ENCODE measurements at places on chromosomes 7 and 10.

DNA sequence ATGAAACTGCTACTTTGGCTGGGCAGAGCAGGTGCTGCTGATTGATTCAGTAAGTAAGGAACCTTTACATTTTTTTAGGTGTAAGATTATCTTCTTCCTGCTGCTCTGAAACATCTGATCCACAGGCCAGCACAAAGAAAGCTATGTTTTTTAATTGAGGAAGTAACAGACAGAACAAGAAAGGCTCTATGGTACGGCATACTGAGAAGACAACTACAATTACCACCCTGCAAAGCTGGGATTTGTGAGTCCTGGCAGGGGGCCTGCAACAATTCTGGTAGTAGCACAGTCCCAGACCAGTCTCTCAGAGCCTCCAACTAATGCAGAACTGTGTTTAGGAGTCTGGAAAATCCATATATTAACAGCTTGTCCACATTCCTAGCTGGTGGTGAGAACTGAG is 103.0 kb upstream of the LRRTM3 start:
- no peak for DNase-seq

GRCh38 chr7:78501064-78501463 is 702.5 kb downstream of the PHTF2 start:
- no peak for DNase-seq

DNA sequence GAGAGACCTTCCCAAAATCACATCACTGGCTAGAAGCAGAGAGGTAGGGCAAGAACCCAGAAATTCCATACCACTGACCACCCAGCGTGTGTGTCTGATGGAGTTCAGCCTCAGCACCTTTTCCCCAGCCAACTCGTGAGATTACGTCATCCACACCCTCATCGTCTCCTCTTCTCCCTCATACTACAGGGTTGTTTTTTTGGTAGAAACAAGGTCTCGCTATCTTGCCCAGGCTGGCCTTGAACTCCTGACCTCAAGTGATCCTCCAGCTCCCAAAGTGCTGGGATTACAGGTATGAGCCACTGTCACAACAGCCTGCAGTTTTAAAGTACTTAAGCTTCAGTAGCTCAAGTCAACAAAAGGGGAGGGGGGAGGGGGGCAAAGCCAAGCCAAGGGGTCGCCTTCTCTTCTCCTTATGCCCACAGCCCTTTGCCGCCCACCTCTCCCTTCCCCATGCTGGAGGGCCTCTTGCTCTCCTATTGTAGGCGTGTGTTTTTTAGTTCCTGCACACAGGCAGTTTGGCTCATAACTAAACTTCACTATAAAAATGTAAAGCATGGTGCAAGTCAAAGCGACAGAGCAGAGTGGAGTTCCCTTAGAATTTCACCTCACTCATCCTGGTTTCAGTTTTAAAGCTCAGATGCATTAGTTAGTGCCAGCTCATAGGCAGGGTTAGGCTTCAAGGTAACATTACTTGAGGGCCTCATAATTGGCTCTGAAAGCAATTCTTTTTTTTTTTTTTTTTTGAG is 5.2 kb upstream of the PRDX3 start:
- no peak for DNase-seq

GRCh38 chr10:19579761-19580545 is 236.3 kb upstream of the PLXDC2 start:
- DNase-seq: no peak

- DNase-seq: no peak
Measured at GRCh38 chr10:14259696-14260566, 70.8 kb downstream of the FRMD4A start.

DNA sequence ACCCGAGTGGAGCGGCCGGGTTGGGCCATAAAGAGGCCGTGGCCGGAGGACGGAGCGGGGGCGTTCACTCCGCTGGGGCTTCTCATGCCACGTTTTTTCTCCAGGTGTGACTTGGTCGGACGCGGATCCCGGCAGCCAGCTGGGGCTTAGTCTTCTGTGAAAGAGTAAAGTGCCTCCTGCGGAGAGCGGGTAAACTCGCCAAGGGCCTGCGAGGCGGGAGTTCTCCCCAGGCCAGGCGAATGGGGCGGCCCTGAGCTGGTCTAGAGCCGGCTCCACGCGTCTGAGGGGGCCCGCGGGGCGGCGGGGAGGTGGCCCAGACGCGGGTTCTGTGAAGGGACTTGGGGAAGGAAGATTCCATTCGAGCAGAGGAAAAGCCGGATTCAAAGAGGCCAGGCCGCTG is 86.3 kb upstream of the VIPR2 start:
- DNase-seq: no peak

DNA sequence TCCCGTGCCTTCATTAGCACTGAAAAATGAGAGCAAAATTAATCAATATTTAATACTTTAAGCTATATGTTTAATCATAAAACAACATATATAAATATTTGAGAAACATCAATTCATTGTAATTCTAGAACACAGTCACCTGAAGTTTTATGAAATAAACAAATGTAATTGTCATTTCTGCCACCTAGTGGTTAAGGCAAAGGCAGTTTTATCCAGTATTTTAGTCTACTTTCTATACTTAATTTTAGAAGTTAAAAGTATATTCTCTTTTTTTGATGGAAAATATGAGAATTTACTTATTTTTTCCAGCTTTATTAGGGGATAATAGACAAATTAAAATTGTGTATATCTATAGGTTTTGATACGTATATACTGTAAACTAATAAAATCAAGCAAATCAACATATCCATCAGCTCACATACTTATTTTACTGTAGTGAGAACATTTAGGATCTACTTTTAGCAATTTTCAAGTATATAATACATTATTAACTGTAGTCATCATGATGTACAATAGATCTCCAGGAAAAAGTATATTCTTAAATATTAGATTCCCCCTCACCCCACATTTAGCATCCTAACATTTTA is 16.9 kb downstream of the PCGF6 start:
- DNase-seq: no peak

DNA sequence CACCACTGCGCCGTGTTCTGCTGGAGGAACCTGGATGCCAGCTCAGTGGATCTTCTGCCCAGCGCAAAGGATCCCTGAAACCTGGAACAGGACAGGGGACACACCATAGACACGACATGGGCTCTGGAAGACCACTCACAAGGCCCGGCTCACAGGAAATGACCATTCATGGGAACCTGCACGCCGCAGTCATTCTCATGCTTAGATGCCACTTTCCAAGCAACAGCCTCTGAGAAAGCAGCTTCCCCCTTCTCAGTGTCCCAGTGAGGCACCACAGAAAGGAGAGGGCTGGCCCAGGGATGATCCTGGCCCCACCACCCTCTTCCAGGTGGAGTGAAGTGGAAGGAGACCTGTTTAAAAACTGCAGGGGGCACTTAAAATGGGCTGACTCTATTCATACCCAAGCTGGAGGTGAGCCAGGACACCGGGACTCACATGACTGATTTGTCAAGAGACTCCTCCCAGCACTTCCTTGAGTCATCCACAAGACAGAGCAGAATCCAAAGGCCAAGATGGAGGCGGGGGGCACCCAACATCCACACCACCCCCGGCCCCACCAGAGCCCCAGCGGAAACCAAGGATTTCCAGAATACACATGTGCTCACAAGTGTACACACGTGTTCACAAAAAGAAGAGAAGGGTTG is 11.2 kb downstream of the CTBP2 start:
- no peak for DNase-seq

- no peak for DNase-seq
Measured at GRCh38 chr10:110045772-110046171, 38.0 kb downstream of the ADD3 start.

GRCh38 chr10:53843736-53844362 is 957.2 kb downstream of the PCDH15 start:
- DNase-seq: peak; percentile 24

GRCh38 chr10:91162495-91163268 is 57.8 kb upstream of the PCGF5 start:
- peak; percentile 76 for DNase-seq

DNA sequence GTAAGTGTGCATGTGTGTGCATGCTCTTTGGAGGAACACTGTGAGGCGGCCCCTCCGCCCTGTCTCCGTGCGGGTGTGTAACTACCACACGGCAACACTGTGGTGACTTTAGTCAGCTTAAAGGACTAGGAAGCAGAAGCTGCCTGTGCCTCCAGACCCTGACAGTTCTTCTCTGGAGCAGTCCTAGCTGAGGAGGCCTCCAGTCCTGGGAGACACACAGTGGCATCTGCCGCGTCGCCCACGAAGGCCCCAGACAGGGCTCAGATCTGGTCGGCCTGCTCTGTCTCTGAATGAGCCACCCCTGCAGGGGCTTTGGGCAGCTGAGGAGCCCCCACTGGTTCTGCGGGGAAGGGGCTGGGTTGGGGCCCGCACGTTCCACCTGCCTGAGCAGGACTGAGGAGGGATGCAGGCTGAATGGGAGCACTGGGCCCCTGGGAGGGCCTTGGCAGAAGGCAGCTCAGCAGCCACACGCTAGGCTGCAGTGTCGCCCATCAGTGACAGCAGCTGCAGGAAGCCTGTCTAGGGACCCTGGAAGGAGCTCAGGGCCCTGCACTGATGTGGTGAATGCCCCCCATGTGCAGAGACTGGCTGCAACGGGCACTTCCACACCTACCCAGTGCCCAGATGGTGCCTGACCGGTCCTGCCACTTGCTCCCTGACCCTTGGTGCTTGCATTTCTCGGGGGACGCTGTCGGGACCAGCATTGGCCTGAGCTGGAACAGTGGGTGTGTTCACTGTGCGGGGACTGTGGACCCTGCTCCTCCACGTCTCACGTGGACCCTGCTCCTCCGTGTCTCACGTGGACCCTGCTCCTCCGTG is 27.3 kb upstream of the KNDC1 start:
- DNase-seq: no peak

DNA sequence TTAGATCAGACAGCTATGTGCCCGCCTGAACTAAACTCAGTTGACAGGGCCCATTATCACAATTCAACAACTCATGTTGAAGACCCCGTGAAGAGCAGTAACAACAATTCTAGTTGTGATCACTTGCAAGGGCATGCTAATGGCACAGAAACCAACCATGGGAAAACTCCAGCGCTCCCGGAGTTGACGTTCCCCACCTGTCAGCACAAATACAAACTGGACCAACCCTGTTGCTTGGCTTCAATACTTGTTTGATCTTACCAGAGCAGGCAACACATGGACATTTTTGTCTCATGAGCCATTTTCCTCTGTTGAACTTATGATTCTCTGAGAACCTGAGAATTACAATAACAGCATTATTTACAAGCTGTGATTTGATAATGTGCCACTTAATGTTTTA is 119.0 kb upstream of the LANCL2 start:
- DNase-seq: no peak
